ENCODE measurements at places on chromosomes 4 and X.

DNA sequence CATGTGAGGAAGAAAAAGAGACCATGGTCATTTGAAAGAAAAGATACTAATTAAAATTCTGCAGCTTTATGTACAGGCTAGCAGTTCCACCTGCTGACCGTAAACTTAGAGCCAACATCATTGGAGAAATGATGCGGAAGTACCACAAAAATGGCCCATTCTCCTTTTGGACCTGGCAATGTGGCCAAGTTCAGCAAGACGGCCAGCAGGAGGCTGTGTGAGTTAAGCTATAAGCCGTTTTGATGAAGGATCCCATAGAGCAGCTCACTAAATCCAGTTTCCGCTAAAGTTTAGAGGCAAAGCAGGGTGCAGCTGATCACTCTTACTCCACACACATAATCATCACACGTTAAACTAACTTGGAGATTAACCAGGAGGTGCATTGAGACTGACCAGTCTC, 133.8 kb downstream of the LDB2 start:
- no peak for DNase-seq

- no peak for DNase-seq
These were observed 5.0 kb downstream of the DCAF8L1 start for GRCh38 chrX:27976284-27976683.

GRCh38 chr4:22071749-22072148, 123.2 kb upstream of the KCNIP4 start:
- DNase-seq, result no peak

DNA sequence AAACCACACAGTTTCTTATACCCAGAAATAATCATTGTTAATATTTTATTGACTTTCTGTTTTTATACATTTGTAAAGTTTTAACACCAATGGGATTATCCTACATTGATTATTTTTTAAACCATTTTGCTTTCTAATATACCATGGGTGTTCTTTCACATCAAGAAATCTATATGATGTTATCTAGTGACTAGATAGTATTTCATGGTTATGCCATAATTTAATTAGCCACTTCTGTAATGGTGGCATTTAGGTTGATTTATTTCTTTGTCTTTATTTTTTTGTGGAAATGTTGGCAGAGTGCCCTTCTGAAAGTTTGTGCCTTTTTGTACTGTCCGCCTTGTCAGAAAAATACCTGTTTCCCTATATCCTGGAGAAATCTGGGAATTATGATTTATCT, 193.3 kb downstream of the CEP135 start:
- DNase-seq, result no peak

DNA sequence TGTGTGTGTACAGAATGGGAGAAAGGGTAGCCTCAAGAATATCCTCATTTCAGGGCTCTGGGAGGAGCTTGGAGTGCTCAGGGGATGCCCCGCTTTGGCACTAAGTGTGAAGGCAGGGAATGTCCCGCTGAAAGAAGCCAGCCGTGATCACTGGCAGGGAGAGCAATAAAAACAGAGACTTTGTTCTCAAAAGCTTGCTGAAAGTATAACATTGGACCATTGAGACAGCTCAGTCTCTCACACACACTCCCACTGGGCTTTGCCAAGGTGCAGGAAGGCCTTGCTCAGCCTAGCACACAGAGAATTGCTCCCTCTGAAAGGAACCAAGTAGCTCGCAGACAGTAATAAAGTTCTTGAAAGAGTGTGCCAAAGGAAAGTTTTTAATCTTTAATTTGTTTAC, 143.8 kb upstream of the SLITRK2 start:
- DNase-seq, result no peak

DNA sequence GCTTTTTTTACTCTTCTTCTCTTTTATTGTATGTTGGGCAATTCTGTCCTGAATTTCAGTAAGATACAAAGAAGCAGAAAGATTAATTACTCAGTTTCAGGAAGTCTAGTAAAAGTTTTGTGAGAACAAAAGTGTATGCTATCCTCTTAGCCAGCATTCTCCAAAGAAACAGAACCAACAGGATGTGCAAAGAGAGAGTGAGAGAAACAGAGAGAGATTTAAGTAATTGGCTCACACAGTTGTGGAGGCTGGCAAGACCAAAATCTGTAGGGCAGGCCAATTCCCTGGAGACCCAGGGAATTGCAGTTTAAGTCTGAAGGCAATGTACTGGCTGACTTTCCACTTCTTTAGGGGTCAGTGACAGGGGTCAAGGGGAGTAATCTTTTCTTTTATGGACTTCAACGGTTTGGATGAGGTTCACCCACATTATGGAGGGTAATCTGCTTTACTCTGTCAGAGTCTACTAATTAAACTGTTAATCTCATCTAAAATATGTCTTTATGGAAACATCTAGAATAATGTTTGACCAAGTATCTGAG, 59.2 kb upstream of the SLC39A8 start:
- no peak for DNase-seq

GRCh38 chrX:19070555-19070994, 51.7 kb downstream of the ADGRG2 start:
- no peak for DNase-seq

DNA sequence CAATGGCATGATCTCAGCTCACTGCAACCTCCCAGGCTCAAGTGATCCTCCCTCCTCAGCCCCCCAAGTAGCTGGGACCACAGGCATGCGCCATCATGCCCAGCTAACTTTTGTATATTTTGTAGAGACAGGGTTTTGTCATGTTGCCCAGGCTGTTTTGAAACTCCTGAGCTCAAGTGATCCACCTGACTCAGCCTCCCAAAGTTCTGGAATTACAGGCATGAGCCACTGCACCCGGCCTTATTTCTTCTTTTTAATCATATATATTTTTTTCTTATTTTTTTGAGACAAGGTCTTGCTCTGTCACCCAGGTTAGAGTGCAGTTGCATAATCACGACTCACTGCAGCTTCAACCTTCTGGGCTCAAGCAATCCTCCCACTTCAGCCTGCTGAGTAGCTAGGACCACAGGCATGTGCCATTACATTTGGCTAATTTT, 184.0 kb downstream of the TSPAN5 start:
- DNase-seq, result no peak

DNA sequence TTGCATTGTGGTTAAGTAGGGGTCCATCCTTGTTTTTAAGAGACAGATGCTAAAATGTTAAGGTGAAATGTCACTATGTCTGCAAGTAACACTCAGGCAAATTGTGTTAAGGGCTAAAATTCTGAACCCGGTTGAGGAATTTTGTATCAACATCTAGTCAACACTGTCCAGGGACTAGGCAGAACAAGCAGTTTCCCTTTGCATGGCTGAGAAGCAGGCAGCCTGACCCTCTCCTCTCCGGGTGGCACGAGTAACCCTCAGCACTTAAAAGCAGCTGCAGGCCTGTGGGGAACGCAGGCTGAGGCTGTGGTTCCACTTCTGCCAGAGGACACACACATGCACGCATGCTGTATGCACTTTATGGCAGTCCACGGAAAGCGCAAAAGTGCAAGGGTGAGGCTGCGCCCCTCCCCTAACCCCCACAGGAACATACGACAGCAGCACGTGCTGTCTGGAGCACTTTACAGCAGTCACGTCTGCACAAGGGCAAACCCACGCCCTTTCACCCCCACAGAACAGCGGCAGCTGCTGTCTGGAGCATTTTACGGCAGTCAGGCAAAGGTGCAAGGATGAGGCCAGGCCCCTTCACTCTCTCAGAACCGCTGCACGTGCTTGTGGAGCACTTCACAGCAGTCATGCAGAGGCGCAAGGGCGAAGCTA, 619 bp upstream of the MPC1L start:
- DNase-seq, result no peak

GRCh38 chr4:175639346-175639745, 172.7 kb downstream of the GPM6A start:
- DNase-seq, result no peak

- DNase-seq, result no peak
These were observed 930 bp downstream of the ZNF718 start for GRCh38 chr4:125091-125771.

DNA sequence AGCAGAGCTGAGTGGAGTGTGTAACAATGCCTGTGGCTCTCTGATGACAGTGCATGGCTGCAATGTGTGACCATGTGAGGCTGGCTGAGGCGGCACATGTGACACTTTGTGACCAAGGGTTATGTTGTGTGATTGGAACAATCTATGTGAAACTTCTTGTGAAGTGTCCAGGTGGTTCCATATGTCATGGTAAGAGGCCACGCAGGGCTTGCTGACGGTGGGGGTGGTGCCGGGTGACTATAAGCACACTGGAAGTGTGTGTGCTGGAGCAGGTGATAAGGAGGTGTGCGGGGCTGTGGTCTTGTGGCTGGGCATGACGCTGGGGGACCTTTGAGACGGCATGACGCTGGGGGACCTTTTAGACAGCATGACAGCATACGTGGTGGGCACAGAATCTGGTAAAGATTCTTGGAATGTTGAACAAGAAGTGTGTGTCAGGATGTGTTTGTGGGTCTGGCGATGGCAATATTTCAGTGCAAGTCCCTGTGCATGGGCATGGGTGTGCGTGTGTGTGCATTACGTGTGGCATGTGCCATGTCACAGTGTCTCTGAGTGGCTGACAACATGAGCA, 7.4 kb upstream of the HDAC6 start:
- no peak for DNase-seq

- no peak for DNase-seq
These were observed 622 bp downstream of the KLKB1 start for GRCh38 chr4:186227744-186228513.

- DNase-seq, result no peak
These were observed 309.2 kb upstream of the EMCN start for GRCh38 chr4:100826808-100827548.

DNA sequence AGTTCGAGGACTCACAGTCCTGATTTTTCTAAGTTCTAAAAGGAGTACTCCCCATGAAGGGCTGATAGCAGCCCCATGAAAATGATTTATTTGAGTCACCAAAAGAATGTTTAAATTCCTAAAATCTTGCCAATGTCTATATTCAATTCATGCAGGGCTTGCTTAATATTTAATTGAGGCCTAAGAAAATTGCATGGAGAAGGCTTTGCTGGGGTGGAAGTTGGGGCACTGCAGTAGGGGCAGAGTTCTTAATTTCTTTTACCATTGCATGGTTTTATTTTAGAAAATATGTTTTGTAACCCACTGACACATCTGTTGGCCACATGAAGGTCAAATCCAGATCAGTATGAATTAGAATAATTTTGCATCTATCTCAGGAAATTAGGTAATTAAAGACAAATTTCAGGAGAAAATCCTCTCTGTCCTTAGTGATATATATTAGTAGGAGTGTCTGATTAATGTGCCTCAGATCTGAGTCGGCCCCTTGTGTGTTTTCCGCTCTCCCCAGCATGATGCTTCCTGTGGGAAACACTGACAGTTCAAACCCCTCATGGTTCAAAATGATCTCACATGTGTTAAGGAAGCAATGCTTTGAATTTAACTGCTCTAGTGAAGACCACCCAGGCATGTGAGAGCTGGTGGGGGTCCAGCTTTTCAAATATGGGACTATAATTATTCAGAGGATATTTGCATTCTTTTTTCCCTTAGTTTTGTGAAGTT, 54.0 kb upstream of the EGFL6 start:
- DNase-seq, result no peak

- DNase-seq, result no peak
These were observed 173.2 kb downstream of the LDB2 start for GRCh38 chr4:16725252-16725651.

GRCh38 chrX:119228512-119229252, 7.4 kb upstream of the PGRMC1 start:
- no peak for DNase-seq

DNA sequence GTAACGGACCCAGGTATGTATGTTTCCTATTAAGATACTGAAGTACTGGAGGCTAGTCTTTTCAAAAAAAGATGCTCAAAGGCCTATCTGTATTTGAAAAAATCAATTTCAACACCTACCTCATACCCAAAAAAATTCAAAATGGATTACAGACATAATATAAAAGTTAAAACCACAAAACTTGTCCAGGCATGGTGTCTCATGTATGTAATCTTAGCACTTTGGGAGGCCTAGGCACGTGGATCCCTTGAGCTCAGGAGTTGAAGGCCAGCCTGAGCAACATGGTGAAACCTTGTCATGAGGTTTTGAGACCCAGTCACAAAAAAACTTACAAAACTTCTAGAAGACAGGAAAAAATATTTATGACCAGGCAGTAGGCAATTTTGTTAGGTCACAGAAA, 16.7 kb downstream of the RBMX start:
- DNase-seq, result no peak

DNA sequence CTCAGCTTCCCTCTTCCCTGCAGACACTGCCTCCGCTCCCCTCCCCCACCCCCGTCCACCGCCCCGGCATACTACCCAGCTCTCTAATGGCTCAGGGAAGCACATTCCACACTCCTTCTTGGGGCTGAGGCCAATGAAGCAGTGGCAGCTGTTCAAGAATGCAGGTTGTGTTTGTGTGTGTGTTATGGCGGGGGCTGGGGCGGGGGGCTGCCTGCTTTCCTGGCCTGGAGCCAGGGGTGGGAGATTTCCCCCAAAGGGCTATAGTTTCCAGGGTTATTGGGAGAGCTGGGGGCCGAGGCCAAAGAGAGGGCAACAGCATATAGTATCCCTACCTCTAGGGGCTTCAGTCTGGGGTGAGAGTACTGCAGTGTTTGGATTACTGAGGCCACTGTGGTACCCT, 149.4 kb downstream of the EFNB1 start:
- no peak for DNase-seq

DNA sequence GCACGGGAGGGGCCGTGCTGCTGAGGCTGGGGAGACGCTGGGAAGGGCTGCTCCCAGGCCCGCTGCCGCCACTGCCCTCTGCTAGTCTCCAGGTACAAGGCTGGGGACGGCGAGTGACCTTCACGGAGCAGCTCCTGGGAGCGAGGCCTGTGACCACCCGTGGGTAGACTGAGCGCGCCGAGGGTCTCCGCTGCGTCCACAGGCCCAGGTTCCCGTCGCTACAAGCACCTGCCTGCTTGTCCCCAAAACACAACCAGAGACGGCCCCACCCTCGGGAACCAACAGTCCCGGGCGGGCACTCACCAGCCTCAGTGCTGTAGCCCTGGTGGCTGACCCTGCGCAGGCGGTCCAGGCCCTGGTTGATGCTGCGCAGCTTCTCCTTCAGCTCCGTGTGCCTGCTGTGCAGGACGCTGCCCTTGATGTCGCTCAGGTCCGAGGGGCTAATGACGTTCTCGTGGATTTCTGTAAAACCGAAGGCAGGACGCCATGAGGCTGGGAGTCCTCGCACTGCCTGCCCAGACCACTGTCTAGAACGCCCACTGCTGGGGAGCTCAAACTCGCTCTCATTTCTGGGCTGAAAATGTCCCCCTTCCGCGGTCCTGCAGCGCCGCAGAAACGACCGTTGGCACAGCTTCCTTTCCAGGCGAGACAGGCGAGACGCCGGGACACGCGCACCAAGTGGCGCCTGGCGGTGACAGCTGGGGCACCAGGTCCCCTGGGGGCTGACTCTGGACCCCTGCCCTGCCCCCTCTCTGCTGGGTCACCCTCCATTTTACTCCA, 14.3 kb downstream of the LRPAP1 start:
- DNase-seq, result no peak

GRCh38 chr4:168852933-168853713, 156.9 kb downstream of the CBR4 start:
- no peak for DNase-seq

Data from activated gamma-delta T cell treated with anti-CD3 and anti-CD28 coated beads, Interleukin-2, amount 50 U/mL, for 16 hours (primary cell).